Mesothelial cell of epicardium (in vitro differentiated cells): ENCODE measurements at places on chromosomes 4 and X.

- H3K36me3 ChIP-seq: peaks cover 2% of the 10 kb centered on the region
- peaks cover 28% of the 10 kb centered on the region for H3K4me1 ChIP-seq
- peak; percentile 75 for DNase-seq
- peak within 1 kb of the TSS; percentile 39 for H3K4me3 ChIP-seq
Measured at GRCh38 chrX:53281321-53281822, at the start of gene IQSEC2. IQSEC2 (minus strand) TSS chrX:53281584.

GRCh38 chr4:13559413-13559812, 15.1 kb upstream of the NKX3-2 start:
- H3K27ac ChIP-seq: no peak overlapping the region
- no peaks in the 10 kb centered on the region for H3K36me3 ChIP-seq
- peaks cover 1% of the 10 kb centered on the region for H3K27me3 ChIP-seq

GRCh38 chr4:1170156-1170975, 2.0 kb downstream of the SPON2 start:
- H3K4me3 ChIP-seq: peak overlapping the region; percentile 33
- H3K27ac ChIP-seq: no peak overlapping the region
- peaks cover 85% of the 10 kb centered on the region for H3K27me3 ChIP-seq
- H3K36me3 ChIP-seq: peaks cover 1% of the 10 kb centered on the region
- no peak for DNase-seq

GRCh38 chrX:139052461-139052860, 340.9 kb upstream of the FGF13 start:
- no peaks in the 10 kb centered on the region for H3K27me3 ChIP-seq
- H3K36me3 ChIP-seq: no peaks in the 10 kb centered on the region
- H3K27ac ChIP-seq: no peak overlapping the region
- H3K4me3 ChIP-seq: no peak overlapping the region

DNA sequence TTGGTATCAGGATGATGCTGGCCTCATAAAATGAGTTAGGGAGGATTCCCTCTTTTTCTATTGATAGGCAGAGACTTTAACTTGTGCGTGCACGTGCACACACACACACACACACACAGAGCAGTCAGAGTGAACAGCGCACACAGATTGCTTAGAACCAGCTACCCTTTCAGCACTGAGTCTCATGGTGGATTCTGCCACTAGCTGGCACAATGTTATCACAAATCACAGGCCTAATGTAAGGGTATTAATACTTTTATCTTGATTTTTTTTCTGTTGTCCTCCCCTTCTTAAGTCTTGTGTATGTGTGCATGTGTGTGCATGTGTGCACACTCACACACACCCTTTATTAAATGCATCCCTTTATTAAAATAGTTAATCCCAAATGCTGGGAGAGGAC, 53.2 kb downstream of the HADH start:
- no peak for DNase-seq
- peak overlapping the region; percentile 11 for H3K27ac ChIP-seq
- peaks cover 24% of the 10 kb centered on the region for H3K4me1 ChIP-seq
- peaks cover 11% of the 10 kb centered on the region for H3K36me3 ChIP-seq
